ENCODE measurements at places on chromosomes 5 and 9. TPM values are rescaled to one million over a fixed set of nuclear protein-coding genes. Genes with fewer than 3 reads are reported as not detected.

DNA sequence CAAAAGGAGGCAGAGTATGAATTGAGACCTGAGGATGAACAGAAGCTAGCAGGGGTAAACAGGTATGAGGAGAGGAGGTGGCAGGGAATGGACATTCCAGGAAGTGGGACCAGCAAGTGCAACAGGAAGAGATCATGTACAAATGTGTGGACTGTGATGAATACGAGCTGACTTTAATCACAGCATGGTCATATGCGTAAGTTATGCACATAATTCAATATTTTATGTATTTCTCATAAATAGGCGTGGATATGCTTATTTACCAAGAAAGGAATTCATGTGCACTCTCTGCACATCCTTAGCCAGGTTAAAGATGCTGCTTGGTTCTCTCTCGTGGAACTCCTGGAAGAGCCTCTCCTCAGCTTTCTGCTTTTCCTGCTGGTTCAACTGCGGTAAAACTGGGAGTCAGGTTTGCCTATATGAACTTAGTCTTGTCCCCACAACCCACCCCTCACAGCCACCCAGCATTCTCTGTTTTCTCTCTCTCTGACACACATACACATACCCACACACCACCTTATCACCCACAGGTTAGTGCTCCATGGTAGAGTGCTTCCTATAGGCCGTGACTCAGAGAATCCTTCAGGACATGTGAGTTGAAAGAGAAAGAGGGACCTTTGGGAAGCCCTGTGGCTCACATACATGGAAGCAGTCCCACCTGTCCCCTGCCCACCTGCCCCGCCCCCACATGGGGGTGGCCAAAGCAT is 35.7 kb downstream of the TRPC7 start:
- DNase-seq = no peak

The ZDHHC12 gene
- 20.5 TPM for polyA plus RNA-seq

The PLEKHG4B gene
- polyA plus RNA-seq = 11.0 TPM

The COL5A1 gene
- 113 TPM for polyA plus RNA-seq

The SPINK7 gene
- polyA plus RNA-seq = 0.53 TPM

DNA sequence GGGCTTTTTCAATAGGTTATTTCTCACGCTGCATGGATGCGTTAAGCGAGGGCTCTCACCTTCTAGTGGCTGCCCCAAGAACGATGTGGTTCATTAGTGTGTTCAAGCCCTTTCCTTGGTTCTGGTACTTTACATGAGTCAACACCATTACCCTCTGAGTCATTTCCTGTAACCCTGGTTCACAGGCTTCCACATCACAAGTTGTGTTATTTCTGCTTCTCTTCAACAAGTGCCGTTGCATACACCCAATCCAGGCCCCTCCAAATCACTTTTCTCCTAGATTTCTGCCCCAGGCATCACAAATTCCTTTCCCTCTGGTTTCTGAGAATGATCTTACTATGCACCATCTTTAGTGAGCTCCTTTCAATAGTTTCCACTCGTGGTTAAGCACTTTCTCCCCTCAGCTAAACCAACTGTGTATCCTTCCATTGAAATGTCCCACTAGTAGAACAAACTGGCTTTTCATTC is 69.5 kb upstream of the RAD23B start:
- DNase-seq = no peak
